ENCODE measurements at places on chromosomes 12 and 14.
A peak's percentile ranks its signal among the peaks of the same experiment; 100 is the strongest.

DNA sequence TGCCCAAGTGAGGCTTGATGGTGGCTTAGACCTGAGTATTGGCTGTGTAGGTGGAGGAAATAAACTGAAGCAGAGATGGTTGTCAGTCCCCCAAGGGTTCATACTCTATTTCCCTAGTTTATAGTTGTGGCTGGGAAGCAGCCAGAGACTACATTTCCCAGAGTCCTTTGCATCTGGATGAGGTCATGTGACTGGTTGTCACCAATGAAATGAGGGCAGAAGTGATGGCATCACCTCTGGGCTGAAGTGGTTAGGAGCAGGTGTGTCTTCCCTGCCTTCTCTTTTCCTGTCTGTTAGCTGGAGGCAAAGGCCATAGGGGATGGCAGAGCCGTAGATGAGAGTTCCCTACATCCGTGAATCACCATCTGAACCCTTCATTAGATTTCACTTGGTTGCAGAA lies 16.3 kb upstream of the NOS1 start:
- no peak for DNase-seq

GRCh38 chr14:80679273-80679672 lies 262.3 kb downstream of the CEP128 start:
- no peak for DNase-seq

GRCh38 chr14:77965919-77966435 lies 166.1 kb downstream of the ADCK1 start:
- DNase-seq: peak; percentile 10

GRCh38 chr14:31124197-31124596 lies 83.4 kb downstream of the HECTD1 start:
- DNase-seq: no peak

DNA sequence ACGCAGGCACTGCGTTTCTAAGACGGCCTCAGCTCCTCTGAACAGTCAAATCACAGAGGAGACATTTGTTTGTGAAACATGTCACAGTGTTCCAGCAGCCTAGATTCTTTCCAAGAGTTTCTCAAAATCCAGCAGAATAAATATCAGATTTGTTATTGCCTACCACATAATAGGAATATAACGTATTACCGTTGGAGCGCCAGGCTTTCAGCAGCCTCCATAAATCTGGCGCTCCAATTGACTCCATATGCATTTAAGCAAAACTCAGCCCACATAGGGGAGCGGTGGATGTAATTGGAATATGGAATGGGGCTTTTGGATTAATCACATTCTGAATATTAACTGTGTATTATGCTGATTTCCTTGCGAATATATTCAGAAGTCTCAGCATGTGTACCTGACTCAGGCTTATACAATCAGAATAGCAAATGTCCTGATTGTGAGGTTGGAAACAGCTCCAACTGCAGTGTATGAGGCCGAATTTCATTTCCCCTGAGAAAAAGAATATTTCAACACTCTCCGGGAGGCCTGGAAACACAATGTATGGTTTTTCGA lies 174.0 kb downstream of the ASCL4 start:
- DNase-seq: no peak

DNA sequence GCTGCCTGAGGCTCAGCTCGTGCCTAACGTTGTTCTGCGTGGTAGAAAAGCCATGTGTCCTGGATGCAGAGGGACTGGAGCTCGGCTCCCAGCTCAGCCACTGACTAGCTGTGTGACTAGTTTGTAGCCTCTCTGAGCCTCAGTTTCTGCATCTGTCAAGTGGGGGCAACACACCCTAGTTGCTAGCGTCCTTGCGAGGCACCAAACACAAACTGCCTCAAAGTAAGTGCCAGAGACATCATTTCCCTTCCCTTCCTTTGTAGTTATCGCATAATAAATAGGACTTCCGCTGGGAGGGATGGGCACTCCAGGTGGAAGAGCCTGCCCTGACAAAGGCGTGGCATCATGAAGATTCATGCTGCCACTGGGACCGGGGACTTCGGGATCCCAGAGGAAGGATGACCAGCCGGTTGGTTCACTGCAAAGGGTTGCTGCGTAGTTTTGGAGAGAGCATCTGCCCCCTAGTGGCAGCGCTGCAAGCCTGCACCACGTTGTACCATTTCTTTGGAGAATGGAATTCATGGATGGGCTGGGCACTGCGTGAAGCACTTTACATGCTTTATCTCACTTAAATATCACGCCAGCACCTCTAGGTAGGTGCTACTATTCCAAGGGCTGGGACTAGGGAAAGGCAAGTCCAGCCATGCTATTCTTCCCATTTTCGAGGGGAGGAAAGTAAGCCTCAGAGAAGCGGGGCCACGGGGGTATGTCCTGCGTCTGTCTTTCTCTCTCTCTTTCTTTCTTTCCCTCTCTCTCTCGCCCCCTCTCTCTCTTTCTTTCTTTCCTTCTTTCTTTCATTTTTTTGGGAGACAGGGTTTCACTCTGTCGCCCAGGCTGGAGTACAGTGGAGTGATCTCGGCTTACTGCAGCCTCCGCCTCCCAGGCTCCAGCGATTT lies 4.6 kb downstream of the CCDC197 start:
- peak; percentile 73 for DNase-seq

DNA sequence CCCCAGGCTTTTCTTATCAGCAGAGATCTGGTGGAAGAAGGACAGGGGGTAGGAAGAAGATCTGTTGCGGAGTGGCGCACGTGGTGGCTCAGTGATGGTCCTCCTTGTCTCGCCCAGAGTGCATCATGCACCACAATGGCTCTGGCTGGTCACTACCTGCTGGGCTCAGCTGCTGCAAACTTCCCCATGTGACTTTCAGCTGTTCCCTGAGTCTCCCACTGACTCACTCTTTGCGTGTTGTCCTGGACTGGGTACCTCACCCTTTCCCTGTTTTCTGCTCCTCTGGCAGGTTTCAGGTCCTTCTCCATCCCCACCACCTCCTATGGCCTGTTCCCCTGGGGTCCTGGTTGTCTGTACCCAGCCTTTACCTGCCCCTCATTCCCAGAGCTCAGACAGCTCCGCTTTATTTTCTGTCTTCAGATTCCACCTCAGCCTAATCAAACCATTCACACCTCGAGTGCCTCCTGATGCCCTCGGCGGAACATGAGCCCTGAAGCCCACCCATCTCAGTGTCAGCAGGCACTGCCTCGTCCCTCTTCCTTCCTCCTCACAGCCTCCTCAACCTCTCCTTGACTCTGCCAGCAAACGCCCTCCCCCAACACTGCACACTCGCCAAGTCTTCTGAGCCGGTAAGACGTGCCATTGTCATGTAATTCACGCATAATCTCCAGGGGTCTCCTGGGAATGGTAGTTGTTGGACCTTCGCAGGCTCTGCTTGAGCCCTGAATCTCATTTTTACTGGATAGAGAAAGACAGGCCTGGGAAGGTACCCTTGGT lies 1.8 kb downstream of the C1R start:
- no peak for DNase-seq

GRCh38 chr14:32985866-32986265 lies 47.2 kb downstream of the NPAS3 start:
- DNase-seq: no peak

DNA sequence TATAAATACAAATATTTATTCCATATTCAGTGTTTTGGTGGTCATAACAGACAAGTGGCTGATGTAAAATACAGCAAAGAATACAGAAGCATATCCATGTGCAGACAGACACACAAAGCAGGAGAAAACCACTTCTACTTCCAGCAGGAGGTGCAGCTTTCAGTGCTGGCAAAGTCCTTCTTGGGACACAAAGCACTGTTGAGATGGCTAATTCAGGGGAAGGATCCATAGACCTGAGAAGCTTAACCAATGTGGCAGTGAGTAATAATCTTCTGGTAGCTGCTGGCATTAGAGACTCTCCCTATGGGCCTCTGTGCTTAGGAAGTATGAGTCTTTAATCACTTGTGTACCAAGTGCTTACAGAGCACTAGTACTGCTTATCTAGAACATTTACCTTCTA lies 26.8 kb downstream of the AMN1 start:
- DNase-seq: no peak

GRCh38 chr14:22932146-22932545 lies 3.0 kb upstream of the PRMT5 start:
- no peak for DNase-seq

DNA sequence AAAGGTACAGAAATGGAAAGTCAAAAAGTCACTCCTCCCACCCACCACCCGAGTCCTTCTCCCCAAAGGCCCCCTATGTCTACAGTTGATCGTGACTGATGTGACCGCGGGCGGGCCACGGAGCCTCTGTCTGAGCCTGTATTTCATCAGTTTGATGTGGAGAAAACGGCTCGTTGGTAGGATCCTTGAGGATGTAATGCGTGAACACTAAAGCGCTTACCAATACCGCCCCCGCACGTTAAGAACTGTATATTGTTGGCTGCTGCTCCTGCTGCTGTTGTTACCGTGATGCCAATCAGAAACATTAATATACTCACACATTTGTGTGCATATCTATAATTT lies 24.6 kb upstream of the UBC start:
- no peak for DNase-seq

DNA sequence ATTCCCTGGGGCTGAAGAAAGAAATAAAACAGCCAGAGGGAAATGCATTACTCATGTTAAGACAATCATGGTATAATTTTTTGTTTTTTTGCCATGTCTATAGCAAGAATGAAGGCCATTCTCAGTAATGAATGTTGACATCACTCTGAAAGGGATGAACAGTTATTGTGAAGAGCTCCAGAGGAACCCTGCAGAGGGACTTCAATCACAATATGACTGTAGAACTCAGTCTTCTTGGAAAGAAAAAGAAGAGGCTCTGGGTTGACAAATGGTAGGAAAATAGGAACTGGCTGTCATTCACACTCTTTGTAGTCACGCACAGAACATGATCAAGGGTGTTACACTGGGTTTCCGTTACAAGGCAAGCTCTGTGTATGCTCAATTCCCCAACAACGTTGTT lies 73.8 kb upstream of the DACT1 start:
- no peak for DNase-seq

- no peak for DNase-seq
Observed at GRCh38 chr14:22583994-22584393, 5.0 kb downstream of the DAD1 start.

- no peak for DNase-seq
Observed at GRCh38 chr14:26841920-26842741, 244.3 kb upstream of the NOVA1 start.

- DNase-seq: no peak
Observed at GRCh38 chr14:52003324-52003723, 14.0 kb downstream of the RTRAF start.

- no peak for DNase-seq
Observed at GRCh38 chr12:73445658-73446324, 1091.8 kb upstream of the ATXN7L3B start.

GRCh38 chr12:597926-598568 lies 65.2 kb downstream of the NINJ2 start:
- no peak for DNase-seq

GRCh38 chr14:87094913-87095312 lies 898.1 kb downstream of the GALC start:
- no peak for DNase-seq

DNA sequence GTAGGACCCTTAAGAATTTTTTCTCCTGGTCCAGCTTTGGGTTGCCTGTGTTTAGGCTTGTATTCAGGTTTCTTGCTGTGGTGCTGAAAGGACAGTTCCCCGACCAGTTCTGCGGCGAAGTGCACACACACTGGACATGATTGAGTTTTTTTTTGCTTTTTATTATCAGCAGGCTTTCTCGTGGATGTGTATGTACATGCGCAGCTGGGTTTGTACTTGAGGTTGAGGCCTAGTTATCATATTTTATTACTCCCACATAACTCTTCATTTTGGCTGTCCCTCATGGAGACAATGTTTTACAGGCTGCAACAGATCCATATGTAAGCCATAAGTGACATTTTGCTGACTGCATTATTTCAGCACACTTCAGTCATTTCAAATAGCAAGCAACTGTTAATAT lies 2.5 kb downstream of the SCN8A start:
- DNase-seq: no peak

DNA sequence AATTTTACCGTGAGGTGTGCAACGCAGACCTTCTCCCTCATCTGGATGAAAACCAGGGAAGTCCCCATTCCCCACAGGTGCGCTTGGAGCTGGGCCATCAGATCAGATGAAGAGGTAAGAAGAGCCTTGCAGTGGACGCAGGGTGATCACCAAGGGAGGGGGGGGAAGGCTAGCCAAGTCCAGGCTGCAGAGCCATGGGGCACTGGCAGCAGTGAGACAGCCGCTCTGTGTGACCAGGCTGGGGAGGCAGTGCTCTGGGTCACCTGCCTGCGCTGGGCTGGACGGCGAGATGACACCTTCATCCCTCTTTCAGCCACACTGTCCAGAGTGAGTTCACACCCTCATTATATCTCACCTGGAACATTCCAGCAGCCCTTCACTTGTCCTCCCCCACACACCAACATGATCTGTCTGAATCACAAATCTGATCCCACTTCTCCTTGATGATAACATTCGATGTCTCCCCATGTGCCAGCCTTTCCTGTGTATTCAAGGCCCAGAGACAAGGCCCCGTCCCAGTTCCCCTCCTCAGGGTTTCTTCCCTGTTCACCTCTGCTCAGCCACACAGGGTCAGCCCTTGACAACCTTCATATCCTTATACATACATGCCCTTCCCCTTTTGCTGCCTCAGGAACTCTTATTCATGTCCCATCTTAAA lies 65.9 kb upstream of the VASH1 start:
- no peak for DNase-seq

GRCh38 chr12:107318806-107319532 lies 225.6 kb upstream of the CRY1 start:
- DNase-seq: peak; percentile 75

- DNase-seq: no peak
Observed at GRCh38 chr12:86052921-86053320, 178.8 kb downstream of the NTS start.

DNA sequence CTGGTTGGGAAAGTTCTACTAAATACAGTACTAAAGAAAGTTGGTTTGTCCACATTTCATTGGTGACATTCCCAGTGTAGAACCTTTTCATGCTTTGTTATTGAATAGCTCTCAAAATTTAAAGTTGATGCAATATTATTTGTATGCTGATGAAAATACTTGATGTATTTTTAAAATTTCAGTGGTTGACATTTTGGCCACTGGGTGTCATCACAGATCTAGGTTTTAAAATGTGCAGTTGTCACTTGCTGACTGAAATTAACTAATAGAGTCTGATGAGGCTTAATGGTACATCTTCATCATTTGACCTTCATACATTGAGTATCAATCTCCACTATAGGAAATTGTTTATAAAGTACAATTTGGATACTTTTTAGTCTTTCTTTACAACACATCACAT lies 37.1 kb downstream of the CMAS start:
- no peak for DNase-seq

DNA sequence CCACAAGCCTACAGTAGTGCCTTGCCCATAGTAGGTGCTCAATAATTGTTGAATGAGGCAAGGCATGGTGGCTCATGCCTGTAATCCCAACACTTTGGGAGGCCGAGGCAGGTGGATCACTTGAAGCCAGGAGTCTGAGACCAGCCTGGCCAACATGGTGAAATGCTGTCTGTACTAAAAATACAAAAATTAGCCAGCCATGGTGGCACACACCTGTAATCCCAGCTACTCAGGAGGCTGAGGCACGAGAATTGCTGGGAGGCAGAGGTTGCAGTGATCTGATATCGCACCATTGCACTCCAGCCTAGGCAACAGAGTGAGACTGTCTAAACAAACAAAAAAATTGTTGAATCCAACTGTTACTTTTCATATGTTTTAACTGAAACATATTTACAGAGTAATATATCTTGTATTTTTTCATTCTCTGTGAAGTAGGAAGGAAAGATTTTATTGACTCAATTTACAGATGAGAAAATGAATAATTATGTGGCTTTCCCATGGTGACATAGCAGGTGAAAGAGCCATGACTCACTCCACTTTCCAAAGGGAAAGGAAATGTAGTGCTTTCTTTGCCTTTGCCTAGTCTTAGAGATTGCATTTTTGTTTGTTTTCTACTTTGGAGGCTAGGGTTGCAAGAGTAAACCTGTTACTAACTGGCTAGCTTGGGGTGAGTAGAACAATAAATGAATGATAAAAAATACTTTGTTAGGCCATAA lies 95.4 kb upstream of the SLC38A4 start:
- DNase-seq: no peak
